Osteoblast (primary cell): ENCODE measurements at places on chromosomes 1 and 21. TPM values are rescaled to one million over a fixed set of nuclear protein-coding genes. Genes with fewer than 3 reads are reported as not detected.

Gene ASPM
- 5.1 and 5.6 TPM in 2 replicates for total RNA-seq

Gene GPR52
- 1.4 and 2.4 TPM in 2 replicates for total RNA-seq

Gene KPRP
- total RNA-seq = not detected in 2 replicates

Gene ARHGAP30
- under 0.01 TPM in 1 of 2 replicates, not detected in the other for total RNA-seq
